ENCODE measurements at places on chromosomes 2 and 18. TPM values are rescaled to one million over a fixed set of nuclear protein-coding genes. Genes with fewer than 3 reads are reported as not detected.

Gene UGT1A10
- total RNA-seq: not detected

Gene PDE1A
- not detected for total RNA-seq

Gene MERTK
- total RNA-seq: 1.4 TPM

Gene CWC22
- total RNA-seq: 8.7 TPM

Gene TUBA3E
- total RNA-seq: not detected

Gene GPR55
- total RNA-seq: not detected

Gene POTEE
- total RNA-seq: 0.06 TPM

Gene TWIST2
- total RNA-seq: 20.7 TPM

Gene SLC9A2
- 3.1 TPM for total RNA-seq

Gene LIPG
- total RNA-seq: 0.06 TPM

Gene EVA1A
- total RNA-seq: 18.2 TPM

Gene RTP5
- not detected for total RNA-seq

Gene SAG
- not detected for total RNA-seq
